ENCODE measurements at places on chromosomes 1 and 21.
A peak's percentile ranks its signal among the peaks of the same experiment; 100 is the strongest.

- DNase-seq = no peak
Observed at GRCh38 chr1:60388092-60388987, 314.8 kb upstream of the C1orf87 start.

DNA sequence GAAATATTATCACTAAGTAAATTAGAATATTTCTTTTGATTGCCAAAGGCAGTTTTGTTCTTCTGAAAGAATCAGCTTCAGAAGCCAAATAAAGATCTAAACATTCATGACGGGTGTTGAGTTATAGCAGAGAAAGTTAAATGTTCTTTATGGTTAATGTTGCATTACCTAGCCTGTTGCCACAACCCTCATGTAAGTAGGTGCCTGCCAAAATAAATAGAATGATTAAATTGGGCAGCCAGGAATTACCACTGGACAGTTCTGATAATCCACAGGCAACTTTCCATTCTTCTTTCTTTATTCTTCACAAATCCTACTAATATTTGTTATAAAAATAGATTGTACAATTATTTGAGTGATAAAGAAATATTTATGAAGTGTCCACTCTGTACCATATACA, 217.9 kb upstream of the NRIP1 start:
- no peak for DNase-seq

GRCh38 chr1:33420870-33421775, 9.8 kb downstream of the PHC2 start:
- no peak for DNase-seq

GRCh38 chr1:57976216-57976615, 552.4 kb upstream of the DAB1 start:
- DNase-seq = no peak

- DNase-seq = no peak
Observed at GRCh38 chr1:199510314-199510713, 517.2 kb upstream of the NR5A2 start.

DNA sequence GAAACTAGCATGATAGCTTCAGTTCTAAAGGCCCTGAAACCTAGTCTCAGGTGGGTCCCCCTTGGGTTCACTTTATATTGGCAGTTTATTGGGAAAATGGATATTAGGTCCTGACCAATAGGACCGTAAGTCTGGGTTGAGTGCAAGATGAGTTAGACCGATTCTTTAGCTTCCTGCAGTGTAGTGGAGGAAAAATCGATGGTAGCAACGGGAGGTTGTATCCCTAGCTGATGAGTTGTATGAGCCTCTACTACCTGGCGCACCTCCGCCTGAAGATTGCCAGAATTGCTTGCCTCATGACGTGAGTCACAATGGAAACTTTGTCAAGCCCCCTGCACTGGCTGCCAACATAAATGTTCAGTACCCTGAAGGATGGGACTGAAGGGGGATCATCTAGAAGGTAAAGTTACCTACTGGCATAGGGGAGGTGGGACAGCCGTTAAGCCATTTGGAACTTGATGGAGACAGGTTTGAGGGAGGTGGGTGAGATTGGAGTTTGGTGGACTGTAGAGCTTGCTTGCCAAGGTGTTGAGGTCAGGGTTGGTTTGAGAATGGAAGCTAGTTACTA, 3.9 kb downstream of the RCC1 start:
- DNase-seq = no peak

DNA sequence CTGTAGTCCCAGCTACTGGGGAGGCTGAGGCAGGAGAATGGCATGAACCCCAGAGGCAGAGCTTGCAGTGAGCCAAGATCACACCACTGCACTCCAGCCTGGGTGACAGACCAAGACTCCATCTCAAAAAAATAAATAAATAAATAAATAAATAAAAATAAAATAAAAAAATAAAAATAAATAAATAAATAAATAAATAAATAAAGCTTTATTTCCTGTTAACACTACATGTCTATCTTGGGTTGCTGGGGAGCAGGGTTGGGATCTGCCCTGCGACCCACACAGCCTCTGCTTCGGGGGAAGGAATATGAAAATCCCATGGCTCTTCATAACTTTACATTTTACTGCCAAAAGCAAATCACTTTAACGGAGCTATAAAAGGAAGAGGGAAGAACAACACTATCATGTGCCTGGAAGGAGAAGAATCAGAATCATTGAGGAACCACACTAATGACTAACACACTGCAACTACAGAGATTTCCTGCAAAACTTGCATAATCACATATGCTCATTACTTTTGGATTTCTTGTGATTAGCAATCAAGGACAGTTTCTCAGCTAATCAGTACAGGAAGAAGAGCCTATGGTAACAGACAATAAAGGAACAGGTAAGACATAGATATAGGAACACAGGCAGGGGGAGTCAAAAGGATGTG, 72.8 kb upstream of the CD55 start:
- DNase-seq = no peak

GRCh38 chr1:34684266-34684665, 70.6 kb upstream of the GJB5 start:
- no peak for DNase-seq

- DNase-seq = no peak
Observed at GRCh38 chr1:19363536-19364152, 51.5 kb downstream of the SLC66A1 start.

GRCh38 chr1:229253151-229253974, 17.5 kb upstream of the RAB4A start:
- DNase-seq = no peak

- no peak for DNase-seq
Observed at GRCh38 chr1:156693848-156694689, 11.3 kb downstream of the CRABP2 start.

DNA sequence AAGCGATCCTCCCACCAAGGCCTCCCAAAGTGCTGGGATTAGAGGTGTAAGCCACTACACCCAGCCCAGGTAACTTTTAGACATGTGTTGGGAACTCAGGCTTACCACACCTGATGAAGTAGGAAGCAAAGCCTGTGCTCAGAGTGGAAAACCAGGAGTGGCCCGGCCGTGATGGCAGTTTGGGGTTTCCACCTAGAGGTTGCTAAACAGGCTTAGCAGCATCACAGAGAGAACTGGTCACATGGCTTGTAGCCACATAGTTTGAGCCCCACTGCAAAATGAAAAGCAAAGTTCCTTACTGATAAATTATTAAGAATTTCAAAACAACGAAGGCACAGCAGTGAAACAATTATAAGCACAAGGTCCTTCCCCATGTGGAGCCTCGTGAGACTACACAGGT, 142.6 kb upstream of the CXADR start:
- DNase-seq = no peak

DNA sequence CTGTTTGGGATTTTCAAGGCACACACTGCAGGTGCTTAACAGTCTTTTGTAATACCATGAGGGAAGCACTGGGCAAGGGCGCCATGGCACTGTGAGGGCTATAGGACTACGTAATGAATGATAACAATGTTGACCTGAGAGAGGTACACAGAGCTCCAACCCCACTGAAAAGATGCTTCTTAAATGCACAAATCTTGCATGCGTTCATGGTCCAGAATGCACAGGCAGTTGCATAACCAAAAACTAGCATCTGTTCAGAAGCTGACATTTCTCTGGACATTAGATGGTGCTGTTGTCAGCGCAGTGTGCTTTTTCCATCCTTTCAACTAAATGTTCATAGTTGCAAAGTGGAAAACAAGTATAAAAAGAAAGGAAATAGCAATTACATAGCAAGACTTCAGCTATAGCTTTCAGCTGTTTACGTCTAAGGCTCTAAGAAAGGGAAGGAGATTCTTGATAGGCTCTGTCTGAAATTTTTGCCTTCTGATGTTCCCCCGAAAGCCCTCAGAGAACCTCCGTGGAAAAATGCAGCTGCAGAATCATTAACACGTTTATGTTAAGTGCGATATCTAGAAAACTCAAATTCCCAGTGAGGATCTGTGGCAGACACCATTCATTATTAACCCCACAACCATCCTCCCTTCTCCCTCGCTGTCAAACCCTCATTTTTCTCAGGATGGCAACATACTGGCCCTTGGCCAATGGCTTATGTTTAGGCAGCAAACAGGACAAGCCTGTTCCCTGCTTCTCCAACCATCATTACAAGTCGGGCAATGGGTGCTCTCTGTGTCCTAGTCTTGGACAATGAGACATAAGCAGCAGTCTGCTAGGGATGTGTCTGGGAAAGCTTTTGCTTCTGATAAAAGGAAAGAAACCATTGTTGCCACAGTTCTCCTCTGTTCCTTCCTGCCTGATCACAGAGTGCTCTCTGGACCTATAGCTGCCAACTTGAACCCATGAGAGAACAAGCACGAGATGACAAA, 8.2 kb upstream of the TARBP1 start:
- peak; percentile 15 for DNase-seq

DNA sequence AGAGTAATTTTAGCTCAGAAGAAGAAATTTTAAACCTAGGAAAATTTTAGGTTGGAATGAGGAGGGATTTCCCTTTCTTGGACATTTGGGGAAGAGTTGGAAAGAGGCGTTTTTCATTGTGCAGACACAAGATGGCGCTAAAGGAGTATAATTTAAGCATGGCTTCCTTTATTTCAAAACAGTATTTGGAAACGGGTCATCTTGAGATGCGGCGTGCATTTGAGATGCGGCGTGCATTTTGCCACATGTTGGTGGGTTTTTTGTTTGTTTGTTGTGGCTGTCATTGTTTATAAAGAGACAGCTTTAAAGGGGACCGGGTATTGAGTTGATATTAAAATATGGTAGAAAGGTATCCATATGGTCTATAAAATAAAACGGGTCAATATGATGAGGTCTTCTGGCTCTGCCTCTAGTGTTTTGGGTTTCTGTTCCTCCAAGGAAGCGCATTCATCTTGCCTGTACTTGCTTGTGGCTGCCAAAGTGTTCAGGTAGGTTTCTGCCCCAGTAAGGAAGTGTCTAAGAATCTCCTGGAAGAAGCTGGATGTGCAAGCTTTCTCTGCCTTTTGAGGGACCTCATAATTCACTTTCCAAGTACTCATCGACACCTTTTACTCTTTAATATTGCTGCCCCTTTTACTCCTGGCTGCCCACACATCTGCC, 210.3 kb downstream of the SLC35F3 start:
- DNase-seq = peak; percentile 5

DNA sequence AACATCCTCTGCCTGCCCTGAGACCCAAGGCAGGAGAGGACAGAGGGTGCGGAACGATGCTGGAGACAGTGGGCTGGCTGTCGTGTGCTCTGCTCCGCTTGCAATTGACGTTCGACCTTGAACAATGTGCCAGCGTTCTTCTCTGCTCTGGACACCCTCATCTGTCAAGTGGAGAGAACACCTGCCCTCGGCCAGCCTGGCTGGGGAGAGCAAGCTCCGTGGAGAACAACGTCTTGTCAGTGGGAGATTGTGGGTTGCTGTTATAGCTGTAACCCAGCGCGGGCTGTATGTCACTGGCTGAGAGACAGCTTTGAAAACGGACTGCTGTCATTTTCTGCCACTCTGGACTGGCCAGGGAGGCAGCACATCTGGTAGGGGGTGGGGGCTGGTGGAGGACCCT, 14.7 kb downstream of the KIAA1614 start:
- no peak for DNase-seq

- DNase-seq = no peak
Observed at GRCh38 chr21:45854690-45855247, 126.8 kb upstream of the COL6A1 start.

- DNase-seq = no peak
Observed at GRCh38 chr1:192821296-192821695, 12.5 kb downstream of the RGS2 start.

GRCh38 chr1:156862584-156862983, 1.9 kb downstream of the NTRK1 start:
- DNase-seq = no peak

DNA sequence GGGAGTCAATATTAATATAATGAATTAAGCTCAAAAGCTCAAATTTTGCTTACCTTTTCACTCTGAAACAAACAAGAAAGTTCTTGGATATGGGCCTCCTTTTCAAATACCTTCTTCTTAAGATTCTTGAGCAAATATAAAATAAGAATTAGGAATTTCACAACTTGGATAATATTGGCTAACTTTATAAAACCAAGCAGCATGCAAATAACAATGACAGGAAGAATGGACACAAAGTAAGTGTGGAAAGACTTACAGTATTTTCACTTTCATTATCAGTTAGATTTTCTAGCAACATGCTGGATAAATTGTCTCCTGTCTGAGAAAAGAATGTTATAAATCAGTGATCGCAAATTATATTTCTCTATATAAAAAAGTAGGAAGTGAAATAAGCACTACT, 13.2 kb downstream of the ODF2L start:
- DNase-seq = no peak

DNA sequence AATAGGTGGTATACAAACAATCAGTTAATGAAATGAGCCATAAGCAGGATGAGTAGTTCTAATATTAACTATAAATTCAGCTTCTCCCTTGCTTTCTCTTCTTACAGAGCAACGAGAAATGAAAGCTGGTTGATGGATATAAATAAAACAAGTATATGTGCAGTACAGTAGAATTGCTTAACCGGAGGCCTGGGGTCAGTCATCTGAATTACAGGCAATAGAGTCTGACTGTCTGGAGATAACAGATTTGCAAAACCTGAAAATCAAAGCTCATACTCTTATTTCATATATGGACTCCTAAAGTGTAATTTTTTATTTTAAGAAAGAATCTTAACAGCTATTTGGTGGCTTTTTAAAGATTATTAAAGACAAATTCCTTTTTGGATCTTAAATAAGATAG, 43.1 kb upstream of the SGIP1 start:
- no peak for DNase-seq

GRCh38 chr21:44527156-44527982, 12.6 kb downstream of the KRTAP10-1 start:
- no peak for DNase-seq

DNA sequence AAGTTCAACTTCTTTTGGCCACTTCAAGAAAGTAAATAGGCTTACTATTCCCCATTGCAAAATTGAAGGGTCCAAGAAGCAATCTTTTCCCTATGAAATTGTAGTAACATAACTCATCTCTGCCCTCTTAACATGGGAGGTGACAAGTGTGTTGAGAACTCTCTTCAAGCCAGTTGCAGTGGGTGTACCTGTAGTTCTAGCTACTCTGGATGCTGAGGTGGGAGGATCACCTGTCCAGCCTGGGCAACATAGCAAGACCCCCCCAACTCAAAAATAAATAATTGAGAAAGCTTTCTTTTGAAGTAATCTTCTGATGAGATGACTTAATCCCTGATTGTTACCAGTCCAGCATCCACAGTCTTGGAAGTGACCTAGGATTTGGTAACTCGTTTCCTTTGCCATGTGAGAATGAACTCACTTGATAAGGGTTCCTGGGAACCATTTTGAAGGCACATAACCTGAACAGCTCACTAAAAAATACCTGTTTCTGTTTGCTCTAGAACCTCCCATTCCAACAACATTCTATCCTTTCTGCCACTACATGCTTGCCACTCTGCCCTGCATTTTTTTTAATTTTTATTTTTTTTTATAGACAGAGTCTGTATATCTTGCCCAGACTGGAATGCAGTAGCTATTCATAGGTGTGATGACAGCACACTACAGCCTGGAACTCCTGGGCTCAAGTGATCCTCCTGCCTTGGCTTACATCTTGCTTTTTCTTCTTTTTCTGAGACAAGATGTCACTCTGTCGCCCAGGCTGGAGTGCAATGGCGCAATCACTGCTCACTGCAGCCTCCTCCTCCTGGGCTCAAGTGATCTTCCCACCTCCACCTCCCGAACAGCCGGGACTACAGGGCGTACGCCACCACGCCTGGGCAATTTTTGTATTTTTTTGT, 1.4 kb upstream of the IPO9 start:
- DNase-seq = no peak

All from naive thymus-derived CD8-positive, alpha-beta T cell (primary cell).